ENCODE measurements at places on chromosomes 13 and 19. TPM values are rescaled to one million over a fixed set of nuclear protein-coding genes. Genes with fewer than 3 reads are reported as not detected.

DNA sequence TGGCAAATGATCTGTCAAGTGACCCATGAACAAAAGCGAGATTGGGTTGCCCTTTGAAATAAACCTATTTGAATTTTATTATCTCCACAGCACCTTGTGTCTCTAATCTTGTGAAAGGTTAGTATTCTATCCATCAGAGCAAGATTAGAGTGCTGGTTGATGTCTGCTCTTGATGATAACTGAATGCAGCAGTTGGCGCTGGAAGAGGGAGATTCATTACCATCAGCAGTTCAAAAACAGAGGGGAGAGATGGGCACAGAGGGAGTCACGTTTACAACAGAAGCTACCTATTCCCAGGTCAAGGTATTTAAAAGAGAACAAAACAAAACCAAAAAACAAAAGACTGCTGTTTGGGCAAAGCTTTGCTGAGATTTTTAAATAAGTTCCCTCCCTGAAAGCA is 588.1 kb downstream of the GPC6 start:
- H3K27ac ChIP-seq: no peak overlapping the region
- no peaks in the 10 kb centered on the region for H3K4me1 ChIP-seq
- H3K4me3 ChIP-seq: no peak overlapping the region
- no peaks in the 10 kb centered on the region for H3K27me3 ChIP-seq
- no peaks in the 10 kb centered on the region for H3K36me3 ChIP-seq

- peaks cover 29% of the 10 kb centered on the region for H3K36me3 ChIP-seq
- H3K27ac ChIP-seq: no peak overlapping the region
- DNase-seq: no peak
- H3K4me3 ChIP-seq: no peak overlapping the region
- no peaks in the 10 kb centered on the region for H3K4me1 ChIP-seq
- H3K27me3 ChIP-seq: no peaks in the 10 kb centered on the region
Observed at GRCh38 chr19:7544626-7545025, 9.1 kb downstream of the PNPLA6 start.

IFNL3 gene
- not detected for total RNA-seq

FCHO1 gene
- total RNA-seq: 0.63 TPM

GFY gene
- not detected for total RNA-seq

DNA sequence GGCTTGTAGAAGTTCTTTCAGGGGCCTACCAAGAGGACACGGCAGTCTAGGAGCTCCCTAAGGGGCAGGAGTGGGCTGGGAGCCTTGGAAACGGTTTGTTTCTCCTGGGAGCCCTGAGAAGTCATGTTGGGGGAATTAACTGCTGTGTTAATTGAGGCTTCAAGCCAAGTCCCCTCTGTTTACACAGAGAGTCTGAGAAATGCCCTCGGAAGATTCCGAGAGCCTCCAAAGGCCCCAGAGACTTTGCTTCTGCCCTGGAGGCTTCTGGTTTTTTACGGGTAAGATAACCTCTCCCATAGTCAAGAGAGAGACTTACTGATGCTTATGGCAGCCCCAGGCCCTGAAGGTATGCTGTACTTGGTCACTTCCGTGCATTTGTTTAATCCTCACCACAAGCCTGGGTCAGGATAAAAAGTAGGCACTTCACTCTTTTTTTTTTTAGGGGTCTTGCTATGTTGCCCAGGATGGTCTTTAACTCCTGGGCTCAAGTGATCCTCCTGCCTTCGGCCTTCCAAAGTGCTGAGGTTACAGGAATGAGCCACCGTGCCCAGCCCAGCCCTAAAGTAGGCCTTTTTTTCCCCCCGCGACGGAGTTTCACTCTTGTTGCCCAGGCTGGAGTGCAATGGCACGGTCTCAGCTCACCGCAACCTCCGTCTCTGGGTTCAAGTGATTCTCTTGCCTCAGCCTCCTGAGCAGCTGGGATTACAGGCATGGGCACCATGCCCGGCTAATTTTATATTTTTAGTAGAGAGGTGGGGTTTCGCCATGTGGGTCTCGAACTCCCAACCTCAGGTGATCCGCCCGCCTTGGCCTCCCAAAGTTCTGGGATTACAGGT is 15.2 kb downstream of the IER2 start:
- H3K4me3 ChIP-seq: no peak overlapping the region
- H3K27me3 ChIP-seq: no peaks in the 10 kb centered on the region
- peaks cover 70% of the 10 kb centered on the region for H3K4me1 ChIP-seq
- H3K27ac ChIP-seq: peak overlapping the region; percentile 94
- no peak for DNase-seq
- H3K36me3 ChIP-seq: no peaks in the 10 kb centered on the region

GRCh38 chr13:48178126-48178525 is 54.9 kb upstream of the ITM2B start:
- H3K4me3 ChIP-seq: no peak overlapping the region
- no peaks in the 10 kb centered on the region for H3K36me3 ChIP-seq
- no peak for DNase-seq

THSD8 gene
- not detected for total RNA-seq

RFPL4A gene
- total RNA-seq: not detected

PALM gene
- total RNA-seq: not detected

GRCh38 chr13:46855664-46856063 is 41.2 kb downstream of the HTR2A start:
- DNase-seq: no peak
- H3K4me3 ChIP-seq: no peak overlapping the region
- no peaks in the 10 kb centered on the region for H3K36me3 ChIP-seq
- H3K4me1 ChIP-seq: no peaks in the 10 kb centered on the region
- H3K27me3 ChIP-seq: no peaks in the 10 kb centered on the region
- H3K27ac ChIP-seq: no peak overlapping the region

DNA sequence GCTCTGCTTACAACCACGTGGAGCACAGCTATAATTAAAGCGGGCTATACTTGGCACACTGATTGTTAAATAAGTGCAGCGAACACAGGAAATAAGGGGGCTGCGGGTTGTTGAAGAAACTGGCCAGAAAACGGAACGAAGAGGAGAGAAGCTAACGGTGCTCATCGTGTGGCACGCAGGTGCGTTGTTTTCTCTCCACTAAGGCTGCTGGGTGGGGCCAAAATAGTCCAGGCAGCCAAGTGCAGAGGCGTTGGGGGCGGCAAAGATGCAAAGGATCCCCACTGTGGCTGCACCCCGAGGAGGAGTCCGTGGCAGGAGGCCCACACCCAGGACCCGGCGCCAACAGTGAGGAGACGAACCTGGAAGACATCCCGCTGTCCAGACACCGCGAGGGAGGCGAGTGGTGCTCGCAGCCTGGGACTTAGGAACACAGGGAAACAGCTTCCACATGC is 8.1 kb upstream of the ARL11 start:
- DNase-seq: no peak
- H3K4me3 ChIP-seq: peak overlapping the region; percentile 20
- H3K4me1 ChIP-seq: no peaks in the 10 kb centered on the region
- H3K27ac ChIP-seq: no peak overlapping the region
- no peaks in the 10 kb centered on the region for H3K36me3 ChIP-seq

DNA sequence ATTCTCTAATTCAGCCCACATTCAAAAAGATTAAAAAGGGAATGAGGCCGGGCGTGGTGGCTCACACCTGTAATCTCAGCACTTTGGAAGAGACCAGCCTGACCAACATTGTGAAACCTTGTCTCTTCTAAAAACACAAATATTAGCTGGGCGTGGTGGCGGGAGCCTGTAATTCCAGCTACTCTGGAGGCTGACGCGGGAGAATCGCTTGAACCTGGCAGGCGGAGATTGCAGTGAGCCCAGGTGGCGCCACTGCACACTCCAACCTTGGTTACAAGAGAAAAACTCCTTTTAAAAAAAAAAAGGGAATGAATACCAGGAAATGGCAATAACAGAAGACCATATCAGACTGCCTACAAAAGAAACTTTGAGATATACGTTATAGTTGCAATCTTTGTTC is 1244.5 kb downstream of the PCDH9 start:
- no peaks in the 10 kb centered on the region for H3K36me3 ChIP-seq
- H3K4me3 ChIP-seq: no peak overlapping the region
- H3K27ac ChIP-seq: no peak overlapping the region
- no peak for DNase-seq
- no peaks in the 10 kb centered on the region for H3K27me3 ChIP-seq
- no peaks in the 10 kb centered on the region for H3K4me1 ChIP-seq

DNA sequence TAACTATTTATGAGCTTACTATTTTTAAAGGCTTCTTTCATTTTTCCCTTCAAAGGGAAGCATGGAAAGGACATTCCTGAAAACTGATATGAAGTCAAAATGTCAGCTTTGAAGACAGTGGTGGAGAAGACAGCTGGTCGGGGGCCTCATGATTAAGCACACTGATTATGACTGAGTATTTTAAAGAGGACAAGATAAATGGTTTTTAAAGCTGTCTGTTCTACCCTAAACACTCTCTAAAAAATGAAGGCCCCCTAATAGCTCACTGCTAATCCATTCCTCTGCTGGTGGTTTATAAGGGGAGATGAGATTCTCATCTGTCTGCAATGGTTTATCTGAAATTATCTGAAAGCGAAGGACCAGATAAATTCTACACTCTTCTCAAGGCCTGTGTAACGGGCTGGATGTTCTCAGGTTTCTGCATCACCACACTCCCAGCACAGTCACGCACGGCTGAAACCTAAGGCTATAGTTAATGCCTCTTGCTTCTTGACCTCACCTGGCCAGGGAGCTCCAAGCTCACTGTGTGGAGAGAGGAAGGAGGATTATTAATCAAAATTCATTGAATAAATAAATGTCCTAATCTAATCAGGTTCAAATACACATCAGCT is 86.9 kb upstream of the DOCK9 start:
- H3K4me1 ChIP-seq: peaks cover 35% of the 10 kb centered on the region
- H3K27me3 ChIP-seq: no peaks in the 10 kb centered on the region
- no peak overlapping the region for H3K27ac ChIP-seq
- H3K4me3 ChIP-seq: no peak overlapping the region
- no peak for DNase-seq

GRCh38 chr13:112773601-112774447 is 84.0 kb downstream of the ATP11A start:
- no peaks in the 10 kb centered on the region for H3K4me1 ChIP-seq
- no peaks in the 10 kb centered on the region for H3K27me3 ChIP-seq
- no peak overlapping the region for H3K27ac ChIP-seq

DNA sequence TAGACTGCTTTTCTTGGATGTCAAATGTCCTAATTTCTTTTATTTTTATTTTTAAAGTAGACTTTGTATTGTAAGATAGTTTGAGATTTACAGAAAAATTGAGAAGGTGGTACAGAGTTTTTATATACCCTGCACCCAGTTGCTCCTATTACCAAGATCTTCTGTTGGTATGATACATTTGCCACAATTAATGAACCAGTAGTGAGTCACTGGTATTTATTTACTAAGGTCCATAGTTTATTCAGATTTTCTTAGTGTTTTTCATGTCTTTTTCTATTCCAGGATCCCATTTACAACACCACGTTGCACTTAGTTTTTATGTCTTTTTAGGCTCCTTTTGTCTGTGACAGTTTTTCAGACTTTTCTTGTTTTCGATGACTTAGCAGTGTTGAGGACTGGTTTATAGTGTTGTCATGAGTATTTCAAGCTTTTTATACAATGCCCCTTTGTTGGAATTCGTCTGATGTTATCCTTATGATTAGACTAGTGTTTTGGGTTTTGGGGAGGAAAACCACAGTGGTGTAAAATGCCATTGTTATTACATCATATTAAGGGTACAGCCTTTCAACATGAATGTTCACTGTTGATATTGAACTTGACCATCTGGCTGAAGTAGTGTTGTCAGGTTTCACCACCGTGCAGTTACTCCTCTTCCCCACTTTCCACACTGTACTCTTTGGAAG is 35.9 kb downstream of the COG3 start:
- peaks cover 75% of the 10 kb centered on the region for H3K36me3 ChIP-seq
- H3K27ac ChIP-seq: peak overlapping the region; percentile 73
- peak; percentile 92 for DNase-seq
- H3K4me1 ChIP-seq: peaks cover 31% of the 10 kb centered on the region

DNA sequence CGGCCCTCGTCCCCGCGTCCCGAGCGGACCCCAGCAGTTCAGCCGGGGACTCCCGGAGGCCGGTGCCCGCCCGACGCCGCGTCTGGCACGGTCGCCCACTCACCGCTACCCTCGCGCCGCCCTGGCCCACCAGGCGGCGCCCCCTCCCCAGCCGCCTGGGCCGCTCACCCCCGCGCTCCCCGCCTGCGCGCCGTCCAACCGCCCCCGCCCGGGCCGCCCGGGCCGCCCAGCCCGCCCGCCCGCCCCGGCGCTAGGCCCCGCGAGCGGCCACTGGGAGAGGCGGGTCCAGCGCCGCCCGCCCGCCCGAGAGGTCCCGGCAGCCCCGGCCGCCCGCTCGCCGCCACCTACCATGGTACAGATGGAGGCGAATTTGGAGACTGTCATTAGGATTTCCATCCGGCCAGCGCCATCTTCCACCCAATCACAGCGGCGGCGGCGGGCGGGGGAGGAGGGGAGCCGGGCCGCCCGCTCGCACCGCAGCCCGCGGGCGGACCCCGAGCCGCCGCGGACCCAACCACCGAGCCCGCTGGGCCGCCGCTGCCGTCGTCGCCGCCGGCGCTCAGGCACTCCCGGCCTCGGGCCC is at the start of gene USP12:
Gene USP12 (minus strand): TSS at position 568 of the 583 bp plus-strand sequence. CDS start 172 bp downstream, at position 396.
- H3K4me1 ChIP-seq: peaks cover 7% of the 10 kb centered on the region
- no peaks in the 10 kb centered on the region for H3K36me3 ChIP-seq
- H3K27me3 ChIP-seq: no peaks in the 10 kb centered on the region
- H3K27ac ChIP-seq: peak within 1 kb of the TSS; percentile 57
- DNase-seq: peak; percentile 43
- H3K4me3 ChIP-seq: peak within 1 kb of the TSS; percentile 61

DNA sequence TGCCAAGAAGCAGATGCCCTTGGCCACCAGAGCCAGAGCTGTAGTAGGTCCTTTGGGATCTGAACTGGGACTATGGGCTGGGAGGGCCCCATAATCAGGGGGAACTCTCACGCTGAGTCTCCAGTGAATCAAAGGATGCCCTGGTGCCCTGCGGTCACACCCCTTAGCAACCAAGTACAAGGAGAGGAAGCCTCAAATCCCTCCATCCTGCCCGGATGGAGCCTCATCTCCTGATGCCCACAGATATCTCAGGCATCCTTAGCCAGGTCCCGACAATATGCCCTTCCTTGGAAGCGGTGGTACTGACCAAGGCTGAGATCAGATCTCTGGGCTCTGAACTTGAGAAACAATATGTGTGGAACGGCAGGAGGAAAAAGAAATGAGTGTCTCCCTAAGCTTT is 1.7 kb downstream of the PLEKHA4 start:
- no peak overlapping the region for H3K4me3 ChIP-seq
- peaks cover 20% of the 10 kb centered on the region for H3K4me1 ChIP-seq
- 0 out of 2 replicates have a peak, but pooled peaks cover 4% of the 10 kb centered on the region for H3K36me3 ChIP-seq
- H3K27me3 ChIP-seq: no peaks in the 10 kb centered on the region
- DNase-seq: no peak

NCCRP1 gene
- not detected for total RNA-seq

DNA sequence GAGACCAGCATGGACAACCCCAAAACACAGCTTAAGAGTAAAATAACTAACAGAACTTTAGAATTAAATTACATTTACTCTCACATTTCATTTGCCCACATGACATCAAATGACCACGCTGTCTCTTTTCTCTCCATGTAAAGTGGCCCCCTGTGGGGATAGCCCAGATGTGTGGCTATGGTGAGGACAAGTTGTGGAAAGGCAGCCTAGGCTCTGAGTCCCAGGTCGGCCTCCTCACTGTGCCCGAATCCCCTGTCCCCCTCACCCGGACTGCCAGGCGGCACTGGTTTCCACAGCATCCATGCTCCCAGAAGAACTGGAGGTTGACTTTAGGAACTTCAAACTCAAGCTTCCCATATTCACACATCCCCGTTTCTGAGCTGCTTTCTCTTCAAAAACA is 111.8 kb upstream of the UQCRFS1 start:
- H3K27me3 ChIP-seq: no peaks in the 10 kb centered on the region
- H3K36me3 ChIP-seq: no peaks in the 10 kb centered on the region
- no peak for DNase-seq
- no peaks in the 10 kb centered on the region for H3K4me1 ChIP-seq

GRCh38 chr19:16193466-16193865 is 4.2 kb upstream of the AP1M1 start:
- DNase-seq: no peak
- no peak overlapping the region for H3K27ac ChIP-seq
- H3K4me1 ChIP-seq: peaks cover 13% of the 10 kb centered on the region
- H3K36me3 ChIP-seq: peaks cover 40% of the 10 kb centered on the region
- H3K4me3 ChIP-seq: no peak overlapping the region
